ENCODE measurements at places on chromosomes 1 and 21.
A peak's percentile ranks its signal among the peaks of the same experiment; 100 is the strongest.

GRCh38 chr1:200899954-200900867 is 5.5 kb downstream of the INAVA start:
- DNase-seq, result no peak

GRCh38 chr1:59310549-59311250 is 13.8 kb downstream of the FGGY start:
- DNase-seq, result no peak

- no peak for DNase-seq
Measured at GRCh38 chr21:45704311-45705108, 61.0 kb downstream of the PCBP3 start.

DNA sequence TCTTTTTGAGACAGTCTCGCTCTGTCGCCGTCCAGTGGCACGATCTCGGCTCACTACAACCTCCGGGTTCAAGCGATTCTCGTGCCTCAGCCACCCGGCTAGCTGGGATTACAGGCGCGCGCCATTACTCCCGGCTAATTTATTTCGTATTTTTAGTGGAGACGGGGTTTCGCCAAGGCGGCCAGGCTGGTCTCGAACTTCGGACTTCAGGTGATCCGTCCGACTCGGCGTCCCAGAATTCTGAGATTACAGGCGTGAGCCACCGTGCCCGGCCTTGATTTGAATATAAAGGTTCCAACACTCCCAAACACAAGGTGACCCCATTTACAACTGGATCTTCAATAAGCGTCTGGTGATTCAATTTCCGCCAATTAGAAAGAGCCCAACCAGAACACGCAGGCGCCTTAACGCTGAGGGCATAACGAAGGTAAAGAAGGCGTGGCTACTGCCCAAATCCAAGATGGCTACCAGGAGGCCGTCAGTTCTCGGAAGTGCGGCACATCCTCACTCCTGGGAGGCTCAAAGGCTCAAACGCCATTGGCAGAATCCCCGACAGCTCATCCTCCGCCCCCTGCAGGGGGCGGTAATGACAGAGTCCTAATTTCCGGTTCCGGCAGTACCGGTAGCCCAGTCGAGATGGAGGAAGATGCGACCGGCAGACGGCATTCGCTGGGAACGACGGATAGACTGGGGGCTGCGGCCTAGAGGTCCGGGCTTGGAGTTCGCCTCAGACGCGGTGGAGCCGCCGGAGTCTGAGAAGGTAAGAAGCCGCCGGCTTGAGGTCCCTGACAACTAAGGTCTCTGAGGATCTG is at the start of gene SLC25A44:
TSS of gene SLC25A44 (plus strand) at position 617 of the 812 bp plus-strand sequence. CDS start 5,744 bp downstream, outside the sequence.
- peak; percentile 99 for DNase-seq

DNA sequence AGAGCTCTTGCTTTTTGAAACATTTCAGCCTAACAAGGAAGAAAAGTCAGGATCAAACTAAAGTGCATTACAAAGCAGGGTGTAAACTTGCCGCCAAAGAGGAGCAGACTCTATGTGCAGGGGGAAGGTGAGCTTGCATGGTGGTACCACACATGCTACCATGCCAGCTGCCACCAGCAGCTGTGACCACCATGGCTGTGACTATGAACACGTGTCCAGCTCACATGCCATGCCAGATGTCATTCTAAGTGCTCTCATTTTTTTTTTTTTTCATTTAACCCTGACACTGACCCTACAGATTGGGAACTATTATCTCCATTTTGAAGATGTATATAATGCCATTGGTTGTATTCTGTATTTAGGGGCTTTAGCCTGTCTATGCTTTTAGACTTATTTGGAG is 79.0 kb downstream of the PCP4 start:
- no peak for DNase-seq

DNA sequence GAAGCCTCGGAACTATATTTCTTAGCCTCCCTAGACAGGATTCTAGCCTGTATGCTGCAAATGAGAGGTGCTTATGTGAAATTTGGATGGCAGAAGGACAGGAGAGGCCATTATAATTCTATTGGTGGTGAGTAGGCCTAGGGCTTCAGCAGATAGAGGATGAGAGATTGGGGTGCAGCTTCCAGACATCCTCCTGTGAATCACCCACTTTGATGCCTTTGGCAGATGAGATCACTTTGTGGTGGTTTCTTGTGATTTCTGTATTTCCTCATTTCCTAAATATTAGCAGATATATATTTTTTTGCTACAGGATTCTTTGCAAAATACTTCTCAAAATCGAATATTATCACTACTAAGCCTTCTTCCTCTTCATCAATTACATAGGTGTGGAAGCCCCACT is 37.3 kb downstream of the MFSD2A start:
- DNase-seq, result no peak

GRCh38 chr1:33277488-33278084 is 21.3 kb downstream of the ZNF362 start:
- DNase-seq, result no peak

DNA sequence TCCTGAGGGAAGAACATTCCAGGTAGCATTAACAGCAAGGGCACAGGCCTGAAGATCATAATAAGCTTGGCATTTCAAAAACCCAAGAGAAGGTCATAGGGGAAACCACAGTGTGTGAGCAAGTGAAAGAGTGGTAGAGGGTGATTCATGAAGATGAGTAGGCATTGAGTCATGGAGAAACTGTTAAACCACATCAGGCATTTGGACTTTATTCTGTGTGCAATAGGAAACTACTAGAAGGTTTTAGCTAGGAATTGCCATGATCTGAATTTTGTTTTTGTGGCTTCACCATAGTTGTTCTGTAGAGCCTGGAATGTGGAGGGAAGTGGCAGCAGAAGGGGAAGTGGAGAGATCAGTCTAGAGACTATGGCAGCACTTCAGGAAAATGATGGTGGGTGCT is 359.0 kb upstream of the PTBP2 start:
- peak; percentile 96 for DNase-seq

GRCh38 chr1:167447521-167448136 is 70.7 kb downstream of the CD247 start:
- no peak for DNase-seq

DNA sequence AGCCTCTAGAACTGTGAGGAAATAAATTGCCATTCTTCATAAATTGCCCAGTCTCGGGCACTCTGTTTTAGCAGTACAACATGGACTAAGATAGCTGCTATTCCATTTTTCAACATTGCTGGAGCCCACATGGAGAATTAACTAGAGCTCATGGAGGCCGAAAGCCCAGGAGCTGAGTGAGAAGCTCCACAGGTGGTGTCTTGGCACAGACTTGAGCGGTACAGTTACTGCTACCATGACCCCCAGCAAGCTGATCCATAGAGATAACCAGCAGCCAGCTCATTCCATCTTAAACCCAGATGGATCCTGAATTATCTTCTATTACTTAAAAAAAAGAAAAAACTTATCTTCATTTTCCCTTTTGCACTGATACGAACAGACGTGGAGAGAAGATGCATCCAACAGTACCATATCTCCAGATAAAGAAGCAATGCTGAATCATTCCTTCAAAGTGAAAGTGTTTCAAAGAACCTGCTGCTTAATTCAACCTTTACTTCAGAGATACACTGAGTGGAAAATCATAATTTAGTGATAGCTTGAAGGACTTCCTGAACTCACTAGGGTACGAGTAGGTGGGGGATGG is 115.1 kb downstream of the SETD4 start:
- DNase-seq, result no peak

GRCh38 chr1:9482403-9482802 is 56.9 kb upstream of the SLC25A33 start:
- DNase-seq, result no peak

DNA sequence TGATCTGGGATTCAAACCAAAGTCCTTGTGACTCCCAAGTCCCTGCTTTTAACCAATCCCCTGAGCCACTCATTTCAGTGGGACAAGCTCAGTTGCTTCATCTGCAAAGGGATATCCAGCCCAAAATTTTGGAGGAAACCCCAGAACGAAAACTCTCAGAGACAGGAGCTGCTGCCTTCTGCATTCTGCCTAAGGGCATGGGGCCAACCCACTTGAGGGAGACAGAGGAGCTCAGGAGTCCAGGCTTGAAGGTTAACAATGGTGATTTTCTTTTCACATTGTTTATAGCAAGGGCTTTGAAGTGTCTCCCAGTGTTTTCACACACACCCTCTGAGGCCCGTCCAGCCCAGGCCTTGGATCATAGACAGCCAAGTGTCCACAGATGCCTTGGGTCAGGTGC is 148.1 kb upstream of the CTTNBP2NL start:
- no peak for DNase-seq

- DNase-seq, result peak; percentile 9
Measured at GRCh38 chr1:39672551-39672947, 642 bp upstream of the NT5C1A start.

DNA sequence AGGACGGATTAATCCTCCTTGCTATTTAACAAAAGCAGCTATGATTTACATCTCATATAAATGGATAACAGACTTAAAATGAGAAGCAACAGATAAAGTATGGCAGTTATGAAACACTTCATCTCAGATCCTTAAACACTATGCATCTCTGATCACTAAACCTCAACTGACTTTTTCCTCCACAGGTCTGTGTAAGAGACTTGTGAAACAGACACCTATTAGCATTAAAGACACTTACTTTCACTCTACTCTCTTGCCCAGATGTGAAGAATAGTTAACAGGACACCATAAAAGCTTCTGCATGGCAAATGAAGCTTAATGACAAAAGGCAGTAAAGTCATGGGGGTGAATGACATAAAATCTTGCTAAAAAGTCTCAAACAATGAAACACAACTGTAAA is 6.2 kb downstream of the LIN9 start:
- DNase-seq, result no peak

DNA sequence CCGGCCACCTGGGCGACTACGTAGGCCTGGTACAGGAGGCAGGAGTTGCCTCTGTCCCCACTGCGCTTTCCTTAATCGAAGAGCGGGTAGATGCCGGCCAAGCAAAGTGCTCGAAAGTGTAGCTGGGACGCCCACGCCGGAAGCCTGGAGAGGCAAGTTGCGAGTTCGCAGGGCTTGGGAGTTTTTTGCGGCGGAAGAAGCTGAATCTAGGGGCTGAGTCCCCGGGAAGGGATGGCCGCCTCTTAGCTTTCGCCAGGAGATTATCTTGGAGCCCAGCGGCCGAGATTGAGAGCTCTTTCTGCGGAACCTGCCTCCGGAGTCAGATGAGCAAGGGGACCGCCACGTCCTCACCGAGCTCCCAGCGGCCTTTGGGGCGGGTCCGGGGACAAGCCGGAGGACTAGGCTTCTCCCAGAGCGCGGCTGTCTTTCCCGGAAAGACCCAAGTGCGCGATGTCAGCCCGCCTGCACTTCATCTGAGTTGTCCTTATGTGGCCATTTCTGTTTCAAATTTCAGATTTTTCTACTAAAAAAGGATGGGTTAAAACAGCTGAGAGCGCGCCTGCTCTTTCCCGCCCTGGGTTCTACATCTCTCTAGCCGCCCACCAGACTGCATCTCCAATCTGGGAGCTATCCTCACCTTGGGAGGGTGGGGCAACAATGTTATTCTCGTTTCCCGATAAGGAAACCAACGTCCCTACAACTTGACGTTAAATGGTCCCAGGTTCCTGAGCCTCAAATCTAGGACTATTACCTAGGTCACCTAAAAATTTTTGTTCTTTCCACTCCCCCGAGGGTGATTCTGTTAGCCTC is 12.4 kb upstream of the TBX15 start:
- DNase-seq, result no peak

- DNase-seq, result no peak
Measured at GRCh38 chr1:203100516-203100869, 14.7 kb upstream of the MYOG start.

DNA sequence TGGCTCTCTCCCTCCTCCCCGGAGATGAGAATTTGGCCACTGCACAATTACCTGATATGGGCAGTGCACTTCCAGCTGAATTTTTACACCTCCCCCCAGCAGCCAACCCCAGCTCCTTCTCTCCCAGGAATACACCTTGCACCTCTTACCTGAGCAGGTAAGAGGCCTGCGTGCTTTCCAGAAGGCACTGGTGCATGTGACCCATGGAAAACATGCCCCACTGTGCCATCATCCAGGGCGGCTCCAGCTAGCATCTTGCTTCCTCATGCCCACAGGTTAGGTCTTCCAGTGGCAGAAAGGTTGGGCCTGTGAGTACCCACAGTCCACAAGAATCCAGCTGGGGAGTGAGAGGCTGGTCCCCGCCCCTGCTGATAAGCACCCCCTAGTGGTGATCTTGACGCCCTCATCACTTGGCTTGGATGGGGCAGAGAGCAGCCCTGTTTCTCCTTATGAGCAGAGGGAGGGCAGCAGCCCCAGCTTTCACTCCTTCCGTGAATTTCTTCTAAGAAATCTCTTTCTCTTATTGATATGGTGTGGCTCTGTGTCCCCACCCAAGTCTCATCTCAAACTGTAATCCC is 57.8 kb downstream of the EDARADD start:
- DNase-seq, result peak; percentile 43

DNA sequence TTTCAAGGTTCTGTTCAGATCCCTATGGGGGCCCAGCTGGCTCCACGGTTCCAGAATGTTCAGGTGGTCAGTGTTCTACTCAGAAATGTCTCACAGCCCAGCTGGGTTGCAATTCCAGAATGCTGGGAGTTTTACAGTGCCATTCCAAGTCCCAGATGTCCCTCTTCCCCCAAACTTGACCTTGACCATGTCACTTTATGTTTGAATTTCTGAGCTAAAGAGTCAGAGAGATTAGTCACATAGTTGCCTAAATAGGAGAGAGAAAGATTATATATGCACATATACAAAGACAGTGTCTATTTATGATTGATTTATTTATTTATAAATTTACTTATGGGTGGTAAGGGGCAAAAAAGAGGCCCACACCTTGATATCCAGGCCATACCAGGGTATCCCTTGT is 2.5 kb downstream of the GPR3 start:
- no peak for DNase-seq

GRCh38 chr1:212188599-212189351 is 96.4 kb upstream of the PPP2R5A start:
- DNase-seq, result no peak

GRCh38 chr1:179208681-179209477 is 20.6 kb downstream of the ABL2 start:
- no peak for DNase-seq

- DNase-seq, result no peak
Measured at GRCh38 chr21:19864476-19864875, 1133.7 kb upstream of the NCAM2 start.

DNA sequence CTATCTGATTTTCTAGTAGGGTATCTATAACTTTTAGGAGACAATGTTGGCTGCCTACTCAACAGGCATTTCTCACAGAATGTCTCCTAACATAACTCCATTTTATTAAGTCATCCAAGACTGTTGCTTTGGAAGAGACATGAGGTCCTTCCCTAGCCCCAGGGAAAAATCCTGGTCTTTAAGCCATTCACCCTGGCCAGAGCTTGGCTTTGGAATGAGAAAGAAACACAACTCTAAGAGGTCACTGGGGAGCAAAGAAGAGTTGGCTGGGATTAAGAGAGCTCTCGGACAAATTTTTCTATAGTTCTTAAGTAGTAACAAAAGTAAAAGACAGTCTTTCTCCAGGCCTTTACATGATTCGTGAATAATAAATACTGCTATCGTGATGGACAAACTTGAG is 57.9 kb downstream of the PCNX2 start:
- no peak for DNase-seq

- no peak for DNase-seq
Measured at GRCh38 chr21:41643246-41643966, 123.4 kb downstream of the RIPK4 start.
